ENCODE measurements at places on chromosomes 3 and 15.

DNA sequence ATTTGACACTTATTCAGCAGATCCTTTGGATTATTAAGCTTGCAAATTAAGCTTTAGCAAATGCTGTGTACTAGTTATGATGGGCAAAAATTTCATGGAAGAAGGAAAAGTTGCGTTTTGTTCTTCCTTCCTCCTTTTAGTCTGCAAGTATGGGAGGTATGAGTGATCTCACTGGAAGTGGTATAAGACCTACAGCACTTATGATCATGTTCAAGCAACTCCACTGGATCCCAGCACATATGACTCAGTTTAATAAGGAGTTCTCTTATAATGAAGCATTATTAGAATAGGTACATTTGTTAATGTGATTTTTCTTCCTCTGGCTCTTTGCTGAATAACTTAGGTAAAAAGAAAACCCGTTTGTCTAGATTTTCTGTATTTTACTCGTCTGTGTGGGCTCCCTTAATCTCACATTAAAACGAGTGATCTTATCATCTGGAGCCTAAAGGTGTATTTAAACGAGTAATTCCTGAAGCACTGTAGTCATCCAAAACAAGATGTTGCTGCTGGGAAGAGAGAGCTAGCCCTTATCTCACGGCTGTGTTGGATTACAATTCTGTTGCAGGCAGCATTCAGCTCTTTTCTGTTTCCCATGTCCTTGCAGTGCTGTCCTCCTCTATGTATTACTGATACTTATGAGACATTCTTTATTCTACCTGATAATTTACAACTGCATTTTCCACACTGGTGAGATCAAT is 264.9 kb downstream of the GBE1 start:
- DNase-seq, result no peak

DNA sequence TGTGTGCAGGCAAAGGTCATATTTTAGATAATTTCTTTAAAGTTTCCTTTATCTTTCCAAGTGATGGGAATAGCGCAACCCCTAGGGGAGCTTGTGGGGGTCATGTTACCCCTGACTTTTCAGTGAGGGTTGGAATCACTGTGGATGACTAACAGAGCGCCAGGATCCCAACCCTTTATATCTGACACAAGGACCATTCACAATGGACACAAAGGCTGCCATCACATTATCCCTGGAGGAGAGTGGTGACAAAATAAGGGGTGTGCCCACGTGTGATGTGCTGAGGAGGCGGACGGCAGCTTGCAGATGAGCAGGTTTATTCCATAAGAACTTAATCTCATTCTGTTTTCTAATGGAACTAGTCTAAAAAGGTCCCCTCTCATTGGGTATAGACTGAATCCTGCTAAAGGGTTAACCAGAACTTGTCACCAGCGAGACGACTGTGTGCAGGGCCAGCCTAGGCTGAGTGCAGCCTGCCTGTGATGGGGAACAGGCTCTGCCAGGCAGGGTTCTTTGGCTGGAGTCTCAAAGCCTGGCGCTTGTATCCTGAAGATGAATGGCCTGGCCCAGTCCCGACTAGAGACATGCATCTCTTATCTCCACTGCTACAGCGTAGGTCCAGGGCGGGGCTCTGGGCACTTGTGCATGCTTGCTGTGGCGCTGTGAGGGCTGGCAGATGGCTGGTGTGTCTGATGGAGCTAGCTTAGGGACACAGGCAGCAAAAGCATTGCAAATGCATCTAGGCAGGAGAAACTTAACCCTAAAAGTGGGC is 50.2 kb downstream of the CHDH start:
- DNase-seq, result no peak

GRCh38 chr3:112127522-112128494 is 5.2 kb downstream of the GCSAM start:
- no peak for DNase-seq

- DNase-seq, result no peak
These were observed 74.4 kb downstream of the MOBP start for GRCh38 chr3:39541917-39542329.

GRCh38 chr3:189909573-189909972 is 211.1 kb downstream of the P3H2 start:
- DNase-seq, result no peak

GRCh38 chr15:77985031-77985930 is 92.2 kb downstream of the TBC1D2B start:
- DNase-seq, result no peak

DNA sequence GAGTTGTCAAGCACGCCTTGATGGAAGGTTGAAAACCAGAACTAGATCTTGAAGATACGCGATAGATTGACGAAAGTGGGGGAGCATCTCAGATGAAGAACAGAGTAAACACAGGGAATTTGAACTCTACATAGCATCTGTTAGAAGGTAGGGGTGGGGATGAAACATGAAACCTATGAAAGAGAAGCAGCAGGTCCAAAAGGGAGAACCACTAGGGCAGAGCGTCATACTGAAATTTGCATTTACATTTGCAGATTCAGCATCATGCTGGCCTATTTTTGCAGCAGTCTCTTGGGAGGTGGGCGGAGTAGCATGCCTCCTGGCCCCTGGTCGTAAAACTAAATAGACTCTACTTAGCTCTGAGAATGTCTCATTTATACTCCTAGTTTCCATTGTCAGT is 46.1 kb upstream of the RASGRP1 start:
- DNase-seq, result no peak

GRCh38 chr15:94231723-94232468 is 535 bp downstream of the MCTP2 start:
- no peak for DNase-seq

DNA sequence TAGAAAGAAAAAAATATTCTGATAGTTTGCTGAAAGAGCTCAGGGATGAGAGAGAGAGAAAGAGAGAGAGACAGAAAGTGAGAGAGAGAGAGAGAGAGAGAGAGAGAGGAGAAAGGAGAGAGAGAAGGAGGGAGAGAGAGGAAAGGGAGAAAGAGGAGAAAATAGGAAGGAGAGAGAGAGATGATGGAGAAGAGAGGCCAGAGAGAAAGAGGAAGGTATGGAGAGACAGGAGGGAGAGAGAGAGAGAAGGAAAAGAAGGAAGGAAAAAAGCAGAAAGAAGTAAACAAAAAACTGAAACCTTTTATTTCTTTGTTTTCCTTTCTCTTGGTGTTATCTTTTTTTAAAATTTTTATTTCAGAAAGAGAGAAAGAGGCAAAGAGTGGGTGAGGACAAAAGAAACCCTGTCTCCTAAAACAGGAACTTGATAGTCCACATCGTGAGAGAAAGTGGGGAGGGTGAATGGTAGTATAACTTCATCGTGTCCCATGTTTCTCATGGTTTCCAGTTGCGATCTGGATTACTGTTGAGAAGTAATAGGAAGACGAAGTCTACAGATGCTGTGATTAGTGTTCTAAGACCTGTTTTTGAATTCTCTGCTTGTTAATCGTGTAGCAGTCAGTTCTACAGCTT is 279.7 kb downstream of the LPP start:
- no peak for DNase-seq

GRCh38 chr15:89196241-89196640 is 25.1 kb downstream of the RLBP1 start:
- DNase-seq, result no peak

DNA sequence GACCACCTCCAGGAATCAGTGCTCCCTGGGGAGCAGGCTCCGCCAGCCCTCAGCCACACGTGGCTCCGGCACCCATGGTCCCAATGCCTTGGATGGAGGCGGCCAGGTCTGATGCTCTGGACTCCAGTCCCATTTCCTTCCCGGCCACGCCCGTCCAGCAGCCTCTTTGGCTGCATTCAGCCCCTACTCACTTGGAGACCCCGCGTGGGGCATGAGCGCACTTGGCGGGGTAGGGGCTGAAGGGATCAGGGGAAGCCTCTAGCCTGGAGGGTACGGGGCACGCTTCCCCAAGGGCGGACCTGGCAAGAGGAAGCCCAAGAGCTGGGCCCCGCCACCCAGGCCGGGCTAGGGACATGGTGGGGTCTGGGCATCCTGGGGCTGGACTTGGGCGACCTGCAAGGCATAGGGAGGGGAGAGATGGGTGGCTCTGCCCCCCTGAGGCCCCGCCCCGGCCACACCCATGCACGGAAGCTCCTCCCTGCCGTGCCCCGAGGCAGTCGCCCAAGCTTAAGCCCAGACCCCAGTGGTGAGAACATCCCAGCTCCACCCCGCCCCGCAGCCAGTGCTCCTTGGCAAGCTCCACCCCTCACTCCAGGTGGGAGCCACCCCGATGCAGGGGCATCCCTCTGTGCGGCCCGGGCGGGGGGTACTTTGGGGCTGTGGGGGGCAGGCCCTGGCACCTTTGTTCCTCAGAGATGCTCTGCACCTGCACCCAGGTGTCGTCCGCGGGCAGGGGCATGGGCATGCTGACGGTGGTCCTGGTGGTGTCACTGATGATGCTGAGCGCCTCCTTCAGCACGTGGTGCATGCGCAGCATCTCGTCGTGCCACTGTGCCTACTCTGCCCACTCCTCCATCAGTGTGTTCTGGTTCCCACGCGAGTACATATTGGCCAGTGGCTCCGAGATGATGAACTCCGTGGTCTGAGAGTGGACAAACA is 163.5 kb downstream of the GOLGA6L4 start:
- DNase-seq, result no peak

GRCh38 chr3:133503409-133503808 is 70.1 kb upstream of the CDV3 start:
- DNase-seq, result no peak

Data from SJSA1 (cell line).